NCI-H146 (cell line): ENCODE measurements at places on chromosomes 5 and 9.

DNA sequence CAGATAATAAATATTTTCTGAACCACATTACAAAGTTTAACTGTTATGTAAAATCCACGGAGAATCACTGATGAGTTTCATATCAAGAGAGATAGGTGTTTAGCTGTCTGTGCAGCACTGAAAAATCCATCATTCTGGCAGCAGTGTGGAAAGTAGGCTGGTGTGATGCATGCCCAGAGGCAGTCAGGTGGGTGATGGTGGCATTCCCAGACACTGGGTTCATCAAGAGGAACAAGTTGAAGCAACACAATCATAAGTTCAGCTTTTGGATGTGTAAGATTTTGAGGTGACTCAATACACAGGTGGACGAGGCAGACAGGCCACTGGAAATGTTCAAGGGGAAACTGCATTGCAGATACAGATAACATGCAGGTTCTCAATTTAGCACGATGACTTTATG lies 11.9 kb downstream of the DNAH5 start:
- no peak for DNase-seq

DNA sequence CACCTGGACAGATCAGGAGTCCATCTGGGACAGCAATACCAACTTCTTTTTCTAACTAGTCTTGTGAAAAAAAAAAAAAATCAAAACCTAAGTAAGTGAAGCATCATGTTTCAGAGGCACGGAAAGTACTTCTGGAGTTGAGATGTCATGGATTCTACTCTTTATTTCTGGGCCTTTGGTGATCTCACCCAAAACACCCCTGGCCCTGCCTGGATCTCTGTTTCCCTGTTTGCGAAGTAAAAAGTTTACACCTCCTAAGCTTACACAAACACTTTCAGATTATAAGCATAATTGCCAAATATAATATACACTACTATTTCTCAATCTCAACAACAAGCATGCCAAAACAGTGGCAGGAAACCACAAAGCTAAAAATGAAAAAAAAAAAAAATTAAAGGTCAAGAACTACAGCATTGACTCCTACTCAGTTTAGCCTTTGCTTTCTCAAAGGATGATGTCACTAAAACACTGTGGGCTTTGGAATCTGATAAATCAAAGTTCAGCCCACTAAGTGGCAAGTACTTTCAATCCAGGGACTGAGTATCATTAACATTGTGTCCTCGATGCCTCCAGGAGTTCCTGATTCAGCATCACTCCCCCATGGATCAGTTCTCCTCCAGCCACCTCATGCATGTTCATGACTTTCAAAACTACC lies 291.9 kb downstream of the NFIB start:
- no peak for DNase-seq

DNA sequence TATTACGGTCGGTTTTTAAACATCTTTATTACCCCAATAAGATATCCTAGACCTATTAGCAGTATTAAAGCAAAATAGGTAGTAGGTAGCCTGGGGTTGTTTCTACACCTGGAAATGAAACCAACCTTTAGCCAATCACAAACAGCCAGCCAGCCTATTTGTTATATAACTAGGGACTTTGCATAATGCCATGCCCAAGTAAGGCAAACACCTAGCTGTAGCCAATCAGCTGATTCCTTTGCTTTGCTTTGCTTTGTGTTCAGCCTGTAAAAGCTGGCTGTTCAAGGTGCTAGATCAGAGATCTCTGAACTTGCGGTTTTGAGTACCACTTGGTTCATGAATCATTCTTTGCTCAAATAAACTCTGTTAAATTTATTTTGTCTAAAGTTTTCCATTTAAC lies 46.5 kb upstream of the SETD9 start:
- DNase-seq, result no peak

DNA sequence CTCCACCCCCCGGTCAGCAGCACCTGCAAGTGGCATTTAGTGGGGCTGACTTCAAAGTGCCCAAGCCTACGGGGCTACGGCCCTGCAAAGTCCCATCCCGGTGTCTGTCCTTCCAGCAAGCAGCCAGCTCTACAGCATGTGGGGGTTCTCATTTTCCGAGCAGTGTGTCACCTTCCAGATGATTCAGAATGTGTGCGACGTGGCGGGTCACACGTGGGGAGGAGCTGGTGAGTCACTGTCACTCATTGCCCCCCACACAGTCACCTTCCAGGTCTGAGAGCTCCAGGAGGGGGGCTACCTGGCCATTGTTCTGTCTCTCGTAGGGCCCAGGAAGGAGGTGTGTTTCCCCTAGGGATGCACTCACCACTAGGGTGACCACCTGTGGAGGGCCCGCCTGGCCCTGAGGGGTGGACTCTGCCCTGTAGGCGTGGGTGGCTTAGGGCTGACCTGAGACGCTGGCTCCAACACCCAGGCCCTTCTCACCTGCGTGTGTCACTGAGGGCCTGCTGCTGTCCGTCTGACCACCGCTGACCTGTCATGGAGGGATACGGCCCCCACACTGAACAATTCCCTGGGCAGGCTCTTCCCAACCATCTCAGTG lies 70.2 kb downstream of the SEMA4D start:
- DNase-seq, result no peak

- no peak for DNase-seq
Observed at GRCh38 chr5:145661737-145662485, 173.2 kb downstream of the PRELID2 start.

DNA sequence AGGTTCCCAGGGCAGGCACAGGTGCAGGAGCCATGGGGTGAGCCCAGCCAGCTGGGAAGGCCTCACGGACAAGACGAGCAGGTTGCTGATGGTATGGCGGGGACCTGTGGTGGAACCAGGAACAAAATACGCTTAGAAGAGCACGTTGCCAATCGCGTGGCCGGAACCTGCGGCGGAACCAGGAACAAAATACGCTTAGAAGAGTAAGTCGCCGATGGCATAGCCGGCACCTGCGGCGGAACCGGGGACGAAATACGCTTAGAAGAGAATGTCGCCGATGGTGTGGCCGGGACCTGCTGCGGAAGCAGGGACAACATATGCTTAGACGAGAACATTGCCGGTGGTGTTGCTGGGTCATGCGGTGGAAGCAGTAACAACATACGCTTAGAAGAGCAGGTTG lies 23.5 kb upstream of the SPATA31E1 start:
- DNase-seq, result no peak

- DNase-seq, result no peak
Observed at GRCh38 chr5:56460195-56460546, 227.0 kb upstream of the ANKRD55 start.

- DNase-seq, result no peak
Observed at GRCh38 chr5:169702693-169703481, 65.8 kb downstream of the DOCK2 start.

DNA sequence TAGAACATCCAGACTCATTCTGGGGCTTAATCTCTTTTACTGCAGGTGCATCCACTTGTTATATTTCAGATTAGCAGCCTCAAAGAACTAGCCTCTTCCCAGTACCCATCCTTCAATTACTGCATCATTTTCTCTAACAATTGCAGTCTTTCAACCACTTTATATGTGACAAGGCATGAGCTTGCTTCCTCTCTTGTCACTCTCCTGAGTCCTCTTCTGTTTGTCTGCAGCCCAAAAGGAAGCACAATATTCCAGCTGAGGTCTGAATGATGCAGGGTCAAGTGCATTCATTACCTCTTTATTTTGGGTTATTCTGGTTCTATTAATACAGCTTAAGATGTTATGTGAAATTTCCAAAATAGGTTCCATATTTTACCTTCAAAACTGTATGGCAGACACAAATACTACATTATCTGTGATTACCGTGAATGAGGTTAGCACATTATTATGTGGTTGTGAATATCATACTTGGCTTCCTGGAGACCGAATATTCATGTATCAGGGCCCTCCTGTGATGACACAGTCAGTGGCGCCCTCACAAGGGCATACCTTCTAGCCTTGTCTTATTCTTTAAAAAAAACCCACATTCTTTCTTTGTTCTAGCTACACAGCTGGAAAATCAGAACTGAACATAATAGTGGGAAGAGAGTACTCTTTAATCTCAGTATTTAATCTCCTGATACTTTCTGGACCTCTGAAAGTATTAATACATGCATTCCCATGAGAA lies 323.8 kb downstream of the PDE4D start:
- DNase-seq, result peak; percentile 62

DNA sequence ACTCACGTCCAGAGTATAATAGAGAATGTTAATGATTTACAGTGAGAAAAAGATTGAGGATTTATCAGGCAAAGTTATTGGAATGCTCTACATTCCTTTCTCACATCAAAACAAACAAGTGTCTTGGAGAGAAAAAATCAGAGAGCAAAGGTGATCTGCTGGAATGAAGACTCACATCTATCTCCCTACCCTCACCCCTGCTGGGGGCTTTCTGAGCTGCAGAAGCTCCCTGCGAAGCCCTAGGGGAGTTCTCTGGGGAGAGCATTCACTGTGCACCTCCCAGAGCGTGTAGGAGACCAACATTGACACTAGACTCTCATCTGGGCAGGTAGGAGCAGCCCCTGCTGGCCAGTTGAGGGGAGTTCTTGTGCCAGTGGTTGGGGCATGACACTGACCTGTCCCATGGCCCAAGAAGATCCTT lies 76.6 kb upstream of the ADAMTS16 start:
- no peak for DNase-seq

DNA sequence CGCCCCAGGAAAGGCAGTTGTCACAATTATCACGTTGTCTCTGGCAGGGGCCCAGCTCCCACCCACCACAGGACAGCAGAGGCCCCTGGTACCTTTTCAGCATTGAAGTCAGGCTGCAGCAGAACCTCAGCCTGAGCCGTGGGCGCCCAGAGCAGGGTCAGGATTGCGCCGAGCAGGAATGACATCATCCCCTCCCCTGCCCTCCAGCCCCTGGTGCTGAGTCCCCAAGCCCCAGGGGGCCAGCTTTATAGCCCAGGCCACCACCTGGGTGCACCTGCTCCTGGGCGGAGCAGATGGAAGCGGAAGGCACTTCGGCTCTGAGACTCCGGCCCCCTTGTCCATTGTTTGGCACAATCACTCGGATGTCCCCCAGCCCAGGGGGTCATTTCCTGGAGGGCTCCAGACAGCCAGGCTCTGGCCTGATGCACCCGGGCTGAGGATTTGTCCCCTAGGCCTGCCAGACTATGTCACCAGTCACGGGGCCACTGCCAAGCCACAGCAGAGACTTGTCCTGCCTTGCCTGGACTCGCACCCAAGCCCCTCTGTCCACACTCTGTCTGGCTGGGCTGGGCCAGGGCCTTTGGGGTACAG lies at the start of gene LCN15:
Gene LCN15, minus strand, starts transcription at position 218 of the 591 bp plus-strand sequence. Its CDS starts 30 bp downstream, at position 188.
- peak; percentile 96 for DNase-seq

- no peak for DNase-seq
Observed at GRCh38 chr5:172843825-172844576, 9.9 kb downstream of the ERGIC1 start.

DNA sequence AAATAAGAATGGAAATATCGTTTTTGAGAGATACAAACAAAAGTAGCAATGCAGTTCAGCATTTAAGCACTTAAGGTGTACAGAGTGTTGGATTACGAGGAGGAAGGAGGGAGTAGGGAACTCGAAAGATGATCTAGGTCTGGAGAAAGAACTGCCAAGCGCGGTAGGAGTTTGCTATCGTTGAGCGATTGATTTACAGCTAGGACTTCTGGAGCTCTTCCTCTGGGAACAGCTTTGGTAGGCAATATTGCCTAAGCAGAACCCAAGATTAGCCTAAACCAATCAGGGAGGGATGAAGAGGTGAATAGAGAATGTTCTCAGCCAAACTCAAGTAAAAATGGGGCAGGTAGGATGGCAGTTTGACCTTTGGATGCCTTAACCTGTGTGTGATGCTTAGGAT lies 965 bp downstream of the CLTA start:
- peak; percentile 16 for DNase-seq

GRCh38 chr9:134031783-134032182 lies 6.5 kb downstream of the BRD3OS start:
- no peak for DNase-seq

GRCh38 chr5:159152876-159153275 lies 53.2 kb upstream of the EBF1 start:
- DNase-seq, result no peak

GRCh38 chr9:88604836-88605511 lies 70.0 kb downstream of the NXNL2 start:
- DNase-seq, result no peak

- no peak for DNase-seq
Observed at GRCh38 chr9:114972510-114973136, 42.2 kb upstream of the TNFSF8 start.

GRCh38 chr9:94112716-94113465 lies 28.6 kb downstream of the PTPDC1 start:
- DNase-seq, result no peak

GRCh38 chr9:114060711-114061110 lies 17.4 kb downstream of the AMBP start:
- no peak for DNase-seq

DNA sequence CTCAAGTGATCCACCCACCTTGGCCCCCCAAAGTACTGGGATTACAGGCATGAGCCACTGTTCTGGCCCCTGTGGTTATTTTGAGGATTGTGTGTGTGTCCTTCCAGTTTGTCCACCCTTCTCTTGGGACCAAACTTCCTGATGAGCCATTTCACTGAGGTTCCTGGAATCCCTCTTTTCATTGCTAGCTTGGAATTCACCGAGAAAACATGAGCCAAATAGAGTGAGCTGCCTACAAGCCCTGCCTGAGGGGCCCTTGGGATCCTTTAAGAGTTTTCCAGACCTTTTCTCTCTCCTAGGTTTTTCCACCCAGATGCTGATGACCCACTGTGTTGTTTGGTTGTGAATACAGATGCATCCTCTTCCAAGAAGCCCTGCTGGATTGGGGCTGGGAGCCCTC lies 13.2 kb upstream of the KIF12 start:
- DNase-seq, result no peak

DNA sequence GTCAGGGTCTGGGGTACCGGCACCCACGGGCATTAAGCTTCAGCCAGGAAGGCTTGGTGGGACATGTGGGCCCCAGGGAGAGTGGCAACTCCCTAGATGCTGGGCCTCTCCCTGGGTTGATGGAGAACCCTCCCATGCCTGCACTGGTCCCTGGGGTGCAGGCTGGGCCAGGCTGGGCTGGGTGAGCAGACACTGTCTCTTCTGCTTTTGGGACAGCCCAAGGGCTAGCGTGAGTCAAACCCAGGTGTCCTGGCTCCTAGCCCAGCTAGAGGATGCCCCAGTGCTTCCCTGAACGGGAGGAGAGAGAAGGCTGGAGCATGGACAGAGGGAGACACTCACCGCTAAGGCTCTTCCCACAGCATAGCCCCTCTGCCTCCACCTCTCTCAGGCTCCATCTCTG lies 5.7 kb upstream of the AQP7 start:
- DNase-seq, result no peak

- no peak for DNase-seq
Observed at GRCh38 chr5:152104211-152104610, 179.6 kb upstream of the GLRA1 start.

- no peak for DNase-seq
Observed at GRCh38 chr9:115341426-115341825, 223.5 kb upstream of the TNC start.

- peak; percentile 83 for DNase-seq
Observed at GRCh38 chr9:22446589-22446949, at the start of gene DMRTA1. TSS of gene DMRTA1 (plus strand) at chr9:22446824. CDS start at chr9:22447066, 242 bp downstream.

- no peak for DNase-seq
Observed at GRCh38 chr9:32956606-32957005, 44.8 kb downstream of the APTX start.

- DNase-seq, result no peak
Observed at GRCh38 chr9:31733166-31733565, 651.3 kb upstream of the ACO1 start.

GRCh38 chr9:81183761-81184160 lies 505.6 kb downstream of the TLE1 start:
- DNase-seq, result no peak

- DNase-seq, result no peak
Observed at GRCh38 chr5:158814521-158814920, 285.2 kb downstream of the EBF1 start.
